ENCODE measurements at places on chromosomes 6 and 20. TPM values are rescaled to one million over a fixed set of nuclear protein-coding genes. Genes with fewer than 3 reads are reported as not detected.

GRCh38 chr6:5771759-5772390 lies 234.8 kb downstream of the NRN1 start:
- H3K36me3 ChIP-seq = no peaks in the 10 kb centered on the region
- no peak overlapping the region for H3K4me3 ChIP-seq
- H3K27me3 ChIP-seq = no peaks in the 10 kb centered on the region
- H3K27ac ChIP-seq = no peak overlapping the region

DNA sequence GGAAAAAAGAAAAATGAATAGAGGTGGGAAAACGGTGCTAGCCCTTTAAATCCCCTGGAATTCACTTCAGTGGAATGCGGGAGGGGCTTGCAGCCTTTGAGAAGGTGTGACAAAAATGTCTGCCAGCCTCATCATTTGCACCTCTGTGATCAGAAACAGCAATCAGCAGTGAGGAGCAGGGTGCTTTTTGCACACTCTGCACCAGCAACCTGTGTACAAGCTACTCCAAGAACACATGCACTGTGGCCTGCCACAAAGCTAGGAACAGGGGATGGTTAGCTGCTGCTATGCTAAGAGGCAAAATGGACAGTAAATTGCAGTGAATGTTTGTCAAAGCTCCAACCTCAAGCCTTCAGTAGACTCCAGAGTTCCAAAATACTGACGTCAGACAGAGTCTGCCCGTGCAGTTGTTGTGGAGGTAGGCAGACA lies 29.7 kb downstream of the GINS1 start:
- H3K27ac ChIP-seq = no peak overlapping the region
- peak; percentile 84 for DNase-seq
- peaks cover 7% of the 10 kb centered on the region for H3K4me1 ChIP-seq
- H3K27me3 ChIP-seq = no peaks in the 10 kb centered on the region

ANGPT4 gene
- total RNA-seq = 0.23 TPM

GRCh38 chr20:41175727-41176330 lies 38.5 kb downstream of the PLCG1 start:
- H3K27ac ChIP-seq = no peak overlapping the region
- peaks cover 15% of the 10 kb centered on the region for H3K4me1 ChIP-seq
- peaks cover 63% of the 10 kb centered on the region for H3K36me3 ChIP-seq
- H3K27me3 ChIP-seq = no peaks in the 10 kb centered on the region

- H3K4me3 ChIP-seq = no peak overlapping the region
- no peaks in the 10 kb centered on the region for H3K27me3 ChIP-seq
- no peaks in the 10 kb centered on the region for H3K36me3 ChIP-seq
- DNase-seq = no peak
Measured at GRCh38 chr6:84467296-84467695, 239.9 kb upstream of the CEP162 start.

DNA sequence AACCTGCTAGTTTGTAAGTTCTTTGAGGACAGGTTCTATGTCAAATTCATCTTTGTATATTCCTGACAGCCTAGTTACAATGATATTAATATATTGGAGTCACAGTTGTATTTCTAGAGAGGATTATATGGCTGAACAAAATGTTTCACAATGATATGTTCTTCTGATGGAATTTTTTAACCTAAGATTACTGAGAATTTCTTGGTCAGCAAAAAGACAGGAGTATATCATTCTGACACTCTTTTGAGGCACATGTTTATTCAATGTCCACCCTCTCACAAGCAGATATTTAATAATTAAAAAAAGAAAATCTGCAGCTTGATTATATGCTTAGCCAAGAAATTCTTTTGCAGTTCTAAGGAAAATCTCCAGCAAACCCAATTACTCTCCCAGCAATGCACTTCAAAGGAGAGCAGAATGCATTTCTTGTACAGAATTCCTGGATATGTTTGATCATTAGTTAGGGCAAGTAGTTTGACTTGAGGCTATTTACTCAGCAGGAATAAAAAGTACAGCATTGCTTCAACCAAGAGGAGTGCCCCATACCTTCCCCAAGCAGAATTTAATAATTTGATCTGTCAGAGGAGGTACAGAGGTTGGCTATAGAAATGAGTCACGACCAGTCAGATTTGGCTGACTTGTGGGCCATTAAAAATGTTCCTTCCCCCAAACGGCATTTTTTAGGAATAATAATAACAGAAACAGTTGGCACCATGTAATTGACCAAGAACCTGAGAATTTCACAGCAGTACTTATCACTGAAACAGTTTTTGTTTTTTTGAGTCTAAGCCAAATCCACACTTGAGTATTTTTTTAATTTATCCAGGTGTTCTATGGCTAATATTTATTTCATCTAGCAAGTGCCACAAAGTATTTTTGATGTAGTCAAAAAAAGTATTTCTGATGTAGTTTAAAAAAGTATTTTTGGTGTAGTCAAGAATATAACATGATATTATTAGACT lies 508.1 kb upstream of the FLRT3 start:
- H3K36me3 ChIP-seq = no peaks in the 10 kb centered on the region
- H3K27me3 ChIP-seq = no peaks in the 10 kb centered on the region
- no peak overlapping the region for H3K4me3 ChIP-seq
- H3K4me1 ChIP-seq = no peaks in the 10 kb centered on the region
- no peak for DNase-seq

WFDC10B gene
- total RNA-seq = not detected

DNA sequence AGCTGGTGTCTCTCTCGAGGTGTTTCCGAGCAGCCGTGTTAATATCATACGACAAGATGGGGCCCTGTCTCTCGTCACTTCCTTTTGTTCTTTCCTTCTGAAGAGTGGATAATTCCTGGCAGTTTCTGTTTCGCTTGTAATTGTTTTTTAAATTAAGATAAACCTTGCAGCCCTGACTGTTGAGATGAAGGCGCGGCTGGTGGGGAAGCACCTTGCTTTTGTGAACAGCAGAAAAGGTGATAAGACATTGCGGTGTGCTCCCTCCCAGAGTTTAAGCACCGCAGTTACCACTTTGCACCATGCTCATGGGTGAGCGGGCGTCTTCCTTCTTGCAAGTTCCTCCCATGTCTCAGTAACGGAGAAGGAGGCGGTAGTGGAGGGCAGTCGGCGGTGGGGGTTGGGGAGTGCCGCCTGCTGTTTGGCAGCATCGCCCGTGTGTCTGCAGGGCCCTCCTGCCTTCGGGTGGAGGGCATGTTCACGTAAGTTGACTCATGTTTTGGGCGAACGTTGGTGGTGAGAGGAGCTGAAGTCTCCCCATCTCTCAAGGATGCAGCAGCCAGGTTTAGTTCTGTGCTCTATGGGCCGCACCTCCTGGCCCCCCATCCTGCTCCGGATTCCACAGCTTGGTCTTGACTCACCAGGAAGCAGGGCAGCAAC lies 345.9 kb downstream of the TAF4 start:
- H3K27me3 ChIP-seq = no peaks in the 10 kb centered on the region
- no peaks in the 10 kb centered on the region for H3K4me1 ChIP-seq
- H3K36me3 ChIP-seq = no peaks in the 10 kb centered on the region

DNA sequence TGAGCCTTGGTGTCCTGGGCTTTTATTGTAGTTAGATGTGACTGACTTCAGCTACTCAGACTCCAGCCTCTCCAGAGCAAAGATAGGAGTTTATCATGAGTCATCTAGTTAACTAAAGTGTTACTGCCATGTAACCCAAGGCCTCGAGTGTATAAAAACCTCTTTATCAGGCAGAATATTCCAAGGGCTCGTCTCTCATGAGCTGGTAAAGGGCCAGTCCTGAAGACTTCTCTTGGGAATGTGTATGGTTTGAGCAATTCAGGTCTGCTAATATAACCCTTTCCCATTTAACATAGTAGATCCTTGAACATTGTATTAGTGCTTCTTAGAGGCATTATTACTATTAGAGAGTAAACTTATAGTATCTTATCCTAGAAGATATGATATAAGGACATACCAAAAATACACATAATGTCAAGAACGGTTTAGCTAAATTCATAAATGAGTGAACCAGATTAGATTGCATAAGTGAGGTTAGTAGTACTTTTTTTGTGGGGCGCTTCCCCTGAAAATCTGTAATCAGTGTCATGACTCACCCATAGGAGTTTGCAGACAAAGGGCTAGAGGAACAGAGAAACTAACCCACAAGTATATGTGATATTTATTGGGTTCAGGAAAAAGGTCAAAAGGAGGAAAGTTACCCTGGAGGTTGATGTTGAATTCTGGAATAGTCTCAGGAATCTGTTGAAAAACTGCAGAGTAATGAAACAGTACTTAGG lies 16.0 kb downstream of the DSE start:
- H3K4me3 ChIP-seq = no peak overlapping the region
- H3K36me3 ChIP-seq = no peaks in the 10 kb centered on the region
- H3K4me1 ChIP-seq = no peaks in the 10 kb centered on the region

DNA sequence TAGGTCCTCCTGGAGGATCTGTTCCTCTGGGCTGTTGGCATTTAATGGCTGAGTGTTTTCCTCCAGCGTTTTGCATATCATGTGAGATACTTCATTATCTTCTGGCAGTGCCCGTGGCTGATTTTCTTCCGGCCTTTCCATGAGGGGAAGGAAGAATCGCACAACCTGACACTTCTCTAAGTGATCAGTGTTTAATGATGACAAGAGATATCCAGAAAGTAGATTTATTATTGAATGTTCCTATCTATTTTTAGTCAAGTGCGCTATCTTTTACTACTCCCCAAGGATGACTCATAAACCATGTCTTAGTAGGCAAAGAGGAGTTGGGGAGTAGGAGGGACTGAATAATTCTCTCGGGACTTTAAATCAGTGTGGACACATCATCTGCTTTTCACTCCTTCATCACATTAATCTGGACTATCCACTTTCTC lies 149.7 kb downstream of the PLCB4 start:
- DNase-seq = no peak
- no peaks in the 10 kb centered on the region for H3K36me3 ChIP-seq
- H3K27me3 ChIP-seq = no peaks in the 10 kb centered on the region
- no peaks in the 10 kb centered on the region for H3K4me1 ChIP-seq

DNA sequence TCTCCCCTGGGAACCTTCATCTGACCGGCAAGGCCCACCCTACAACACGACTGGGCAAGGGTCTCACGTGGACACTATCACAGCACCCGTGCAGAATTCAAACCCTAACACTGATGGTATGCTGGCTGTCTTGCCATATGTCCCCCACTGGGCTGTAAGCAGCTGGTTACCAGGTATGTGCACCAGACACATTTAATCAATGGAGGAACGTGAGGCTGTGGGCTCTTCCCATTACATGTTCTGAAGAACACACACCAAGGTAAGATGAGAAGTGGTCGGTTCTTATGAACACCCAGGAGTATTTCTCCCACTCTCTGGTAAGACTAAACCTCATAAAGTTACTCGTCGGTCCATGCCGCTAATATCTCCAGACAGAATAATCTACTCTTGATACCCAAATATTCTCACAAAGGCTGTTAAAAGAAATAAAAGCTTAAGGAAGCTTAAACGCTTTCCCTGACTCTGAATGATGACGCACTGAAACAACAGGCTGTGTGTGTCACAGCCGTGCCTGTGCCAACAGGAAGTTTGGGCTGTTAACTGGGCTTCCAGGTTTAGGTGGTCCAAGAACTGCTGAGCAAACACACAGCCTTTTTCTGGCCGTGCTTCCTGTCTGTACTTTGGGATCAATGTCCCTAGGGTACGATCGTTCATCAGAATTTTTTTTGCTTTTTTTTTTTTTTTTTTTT lies 75.3 kb downstream of the SLC23A2 start:
- H3K4me1 ChIP-seq = no peaks in the 10 kb centered on the region
- H3K27ac ChIP-seq = no peak overlapping the region
- DNase-seq = no peak
- H3K36me3 ChIP-seq = no peaks in the 10 kb centered on the region
- no peak overlapping the region for H3K4me3 ChIP-seq

DNA sequence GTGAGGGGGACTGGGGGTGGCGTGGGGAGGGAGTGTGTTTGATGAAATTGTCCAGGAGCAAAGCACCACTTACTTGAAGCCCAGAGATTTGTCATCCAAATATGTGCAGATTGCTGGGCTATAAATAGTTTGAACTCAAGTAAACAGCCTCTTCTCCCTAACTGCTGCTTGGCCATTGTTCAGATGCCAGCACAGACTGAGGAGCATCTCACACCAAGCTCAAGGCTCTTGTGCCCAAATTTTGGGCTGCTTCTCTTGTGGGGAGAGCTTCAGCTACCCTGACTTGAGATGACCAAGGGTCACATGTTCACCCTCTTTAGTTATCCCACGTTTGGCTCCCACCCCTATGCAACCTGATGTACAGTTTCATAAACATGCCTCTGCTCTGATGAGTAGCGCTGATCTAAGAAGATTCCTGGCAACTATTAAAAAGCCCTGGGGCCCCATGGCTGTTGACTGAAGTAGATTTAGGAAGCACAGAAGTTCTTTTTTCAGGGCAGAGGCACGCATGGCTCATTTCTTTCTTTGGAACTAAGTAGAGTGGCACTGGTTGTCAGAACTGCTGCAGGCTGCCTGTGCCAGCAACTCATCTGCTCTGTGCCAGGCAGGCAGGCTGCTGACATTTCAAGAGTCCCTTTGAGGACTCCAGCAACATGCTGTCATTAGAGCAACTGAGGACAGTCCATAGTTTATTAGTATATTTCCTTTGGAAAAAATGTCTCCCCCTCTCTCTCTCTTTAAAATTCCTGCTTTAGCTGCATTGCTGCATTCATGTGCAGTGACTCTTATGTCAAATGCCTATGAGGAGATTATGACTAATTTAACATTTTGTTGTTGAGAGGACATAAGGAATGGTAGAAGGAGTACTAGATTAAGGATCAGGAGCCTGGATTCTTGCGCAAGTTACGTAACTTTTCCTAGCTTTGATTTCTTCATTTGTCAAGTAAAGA lies 9.6 kb upstream of the PKIG start:
- H3K27me3 ChIP-seq = no peaks in the 10 kb centered on the region
- no peak overlapping the region for H3K4me3 ChIP-seq
- peaks cover 3% of the 10 kb centered on the region for H3K4me1 ChIP-seq
- H3K36me3 ChIP-seq = peaks cover 11% of the 10 kb centered on the region
- peak overlapping the region; percentile 6 for H3K27ac ChIP-seq
- no peak for DNase-seq

DNA sequence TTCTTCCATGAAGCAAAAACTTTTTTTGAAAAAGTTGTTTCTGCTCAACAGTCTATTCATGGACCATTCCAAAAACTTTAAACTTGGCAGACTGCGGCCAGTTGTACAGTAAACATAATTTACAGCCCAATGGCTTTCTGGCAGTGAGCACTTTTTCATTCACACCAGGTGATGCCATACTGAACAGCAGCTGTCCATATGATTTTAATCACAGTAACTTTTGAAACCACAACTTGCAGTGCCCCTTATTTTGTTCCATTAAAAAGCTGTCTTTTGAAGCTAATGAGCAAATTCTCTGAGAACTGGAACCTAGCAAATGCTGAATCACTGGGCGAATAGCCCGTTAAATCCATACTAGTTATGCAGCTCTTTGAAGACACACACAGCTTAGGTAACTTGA lies 576.6 kb downstream of the PTPRT start:
- no peaks in the 10 kb centered on the region for H3K27me3 ChIP-seq
- no peak overlapping the region for H3K27ac ChIP-seq

DNA sequence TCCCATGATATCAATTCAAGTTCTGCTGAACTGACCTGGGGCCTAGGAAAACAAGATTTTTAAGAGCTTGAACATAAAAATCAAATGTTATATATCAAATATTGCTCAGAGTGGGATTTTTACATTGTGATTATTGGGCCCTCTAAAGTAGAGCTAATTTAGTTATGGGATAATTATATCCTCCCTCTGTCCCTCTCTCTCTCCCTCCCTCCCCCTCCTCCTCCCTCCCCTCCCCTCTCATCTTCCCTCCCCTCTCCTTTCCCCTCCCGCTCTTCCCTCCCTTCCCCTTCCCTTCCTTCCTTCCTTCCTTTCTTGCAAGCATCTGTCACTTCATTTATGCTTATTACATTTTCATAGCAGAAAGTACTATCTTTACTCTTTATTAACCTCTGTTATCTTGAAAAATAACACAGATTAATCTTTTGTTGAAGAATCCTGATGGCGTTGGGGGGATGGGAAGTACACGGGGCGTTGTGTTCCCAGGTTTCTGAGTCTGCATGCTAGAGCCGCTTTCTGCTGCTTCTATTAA lies 32.8 kb downstream of the KIF25 start:
- no peak overlapping the region for H3K4me3 ChIP-seq
- DNase-seq = no peak
- no peak overlapping the region for H3K27ac ChIP-seq
- H3K36me3 ChIP-seq = no peaks in the 10 kb centered on the region
- no peaks in the 10 kb centered on the region for H3K4me1 ChIP-seq
- H3K27me3 ChIP-seq = no peaks in the 10 kb centered on the region
